ENCODE measurements at places on chromosomes 7 and 10. TPM values are rescaled to one million over a fixed set of nuclear protein-coding genes. Genes with fewer than 3 reads are reported as not detected.

ANKRD30A gene
- total RNA-seq, result 216 TPM

ZFAND4 gene
- 15.2 TPM for total RNA-seq

DNA sequence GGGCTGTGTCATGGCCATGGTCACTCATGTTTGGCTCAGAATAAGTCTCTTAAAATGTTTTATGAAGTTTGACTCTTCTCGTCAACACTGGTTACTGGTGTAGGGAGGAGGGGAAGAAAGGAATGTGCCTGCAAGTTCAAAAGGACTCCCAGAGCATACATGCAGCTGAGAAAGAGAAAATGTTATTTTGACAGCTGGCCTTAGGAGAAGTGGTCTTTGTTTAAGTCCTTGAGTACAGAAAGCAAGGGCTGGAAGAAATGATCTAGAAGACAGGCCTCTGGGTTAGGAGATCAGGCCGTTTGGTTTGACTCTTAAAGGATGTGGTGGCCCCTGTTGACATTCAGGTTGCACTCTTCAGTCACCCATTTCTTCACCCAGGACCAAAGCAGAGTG lies 245.5 kb downstream of the REEP3 start:
- H3K36me3 ChIP-seq, result no peaks in the 10 kb centered on the region
- DNase-seq, result no peak
- H3K4me3 ChIP-seq, result no peak overlapping the region
- peak overlapping the region; percentile 27 for H3K27ac ChIP-seq
- no peaks in the 10 kb centered on the region for H3K4me1 ChIP-seq
- H3K27me3 ChIP-seq, result no peaks in the 10 kb centered on the region

DNA sequence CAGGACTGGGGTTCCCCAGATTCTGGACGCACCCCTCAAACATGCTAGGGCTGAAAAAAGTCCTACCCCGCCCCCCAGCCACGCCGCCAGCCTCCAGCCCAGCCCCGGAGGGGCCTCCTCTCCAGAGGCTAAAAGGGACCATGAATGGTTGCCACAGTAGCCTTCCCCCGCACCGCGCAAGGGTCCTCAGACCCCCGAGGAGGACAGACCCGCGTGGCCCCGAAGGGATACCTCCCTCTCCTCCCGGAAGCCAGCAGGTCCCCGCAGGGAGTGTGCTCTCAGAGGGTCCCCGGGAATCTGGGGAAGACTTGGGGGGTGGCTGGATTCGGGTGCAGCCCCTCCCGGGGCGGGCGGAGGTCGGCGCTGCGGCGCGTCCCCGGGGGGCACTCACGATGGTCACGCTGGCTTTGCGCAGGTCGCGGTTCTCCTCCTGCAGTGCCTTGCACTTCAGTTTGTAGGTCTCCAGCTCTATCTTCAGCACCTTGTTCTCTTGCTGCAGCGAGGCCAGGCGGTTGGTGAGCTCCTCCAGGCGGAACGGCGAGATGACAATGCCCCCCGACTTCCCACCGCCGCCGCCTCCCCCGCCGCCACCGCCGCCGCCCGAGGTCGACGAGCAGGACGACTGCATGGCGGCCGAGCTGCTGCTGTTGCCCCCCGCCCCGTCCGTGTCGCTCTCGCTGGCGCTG lies 482 bp downstream of the CCDC6 start:
- H3K27me3 ChIP-seq, result no peaks in the 10 kb centered on the region
- H3K4me3 ChIP-seq, result peak overlapping the region; percentile 100
- DNase-seq, result no peak
- peaks cover 7% of the 10 kb centered on the region for H3K4me1 ChIP-seq

GRCh38 chr10:90328896-90329295 lies 528.9 kb downstream of the HTR7 start:
- no peaks in the 10 kb centered on the region for H3K4me1 ChIP-seq
- H3K27me3 ChIP-seq, result no peaks in the 10 kb centered on the region
- no peak overlapping the region for H3K27ac ChIP-seq
